Effector CD8-positive, alpha-beta T cell (primary cell): ENCODE measurements at places on chromosomes 3 and 15.

- DNase-seq, result no peak
These were observed 40.1 kb upstream of the PSMD6 start for GRCh38 chr3:64063207-64063982.

DNA sequence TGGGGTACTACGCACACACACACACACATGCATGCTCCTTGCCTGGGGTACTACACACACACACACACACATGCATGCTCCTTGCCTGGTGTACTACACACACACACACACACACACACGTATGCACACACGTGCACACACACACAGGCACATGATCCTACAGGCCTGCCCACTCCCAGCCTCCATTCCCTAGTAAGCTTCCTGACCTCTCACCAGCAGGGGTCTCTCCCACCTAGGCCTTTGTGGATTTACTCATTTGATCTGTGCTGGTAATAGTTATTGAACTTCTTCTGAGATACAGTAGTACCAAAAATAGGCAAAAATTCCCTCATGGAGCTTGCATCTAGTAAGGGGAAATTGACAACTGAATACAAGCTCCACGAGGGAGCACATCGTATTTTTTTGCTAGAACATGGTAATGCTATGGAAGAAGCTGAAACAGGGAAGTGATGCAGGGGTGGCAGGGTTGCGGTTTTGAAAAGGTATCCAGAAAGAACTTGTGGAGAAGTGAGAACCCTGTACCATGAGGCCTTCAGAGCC lies 19.1 kb downstream of the TTC21A start:
- DNase-seq, result peak; percentile 27

DNA sequence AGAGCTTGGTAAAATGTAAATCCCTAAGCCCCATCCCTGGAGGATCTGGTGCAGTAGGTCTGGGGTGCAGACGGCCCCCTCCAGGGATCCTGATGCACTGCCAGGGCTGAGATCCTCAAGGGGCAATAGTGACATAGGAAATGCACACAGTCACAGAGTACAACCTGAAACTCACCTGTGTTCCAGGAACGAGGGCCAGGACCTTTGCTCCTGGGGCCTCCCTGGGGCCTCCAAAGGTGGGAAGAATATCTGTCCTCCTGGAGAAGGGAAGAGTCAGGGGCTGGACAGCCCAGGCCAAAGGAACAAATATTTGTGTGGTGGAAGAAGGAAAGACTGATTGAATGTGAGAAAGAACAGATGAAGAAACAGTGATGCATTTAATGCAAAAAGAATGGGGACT lies 9.5 kb downstream of the SSUH2 start:
- DNase-seq, result no peak

- no peak for DNase-seq
These were observed 10.4 kb downstream of the FAH start for GRCh38 chr15:80163217-80163616.

DNA sequence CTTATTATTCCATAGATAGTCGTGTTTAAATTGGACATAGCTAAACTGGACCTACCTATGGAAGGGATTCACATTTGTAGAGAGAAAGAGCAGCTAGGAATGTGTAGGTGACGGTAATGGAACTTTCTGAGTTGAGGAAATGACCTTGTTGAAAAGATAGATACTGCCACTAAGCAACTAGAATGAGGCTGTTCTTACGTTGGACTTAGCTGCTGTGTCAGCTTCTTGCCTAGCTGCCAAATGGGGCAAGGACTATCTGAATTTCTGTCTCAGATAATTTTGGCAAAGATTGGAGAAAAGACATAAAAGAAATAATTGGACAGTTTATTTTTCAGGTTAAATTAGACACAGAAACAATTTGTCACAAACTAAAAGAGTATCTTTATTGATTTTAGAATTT lies 68.8 kb downstream of the MEF2A start:
- DNase-seq, result no peak

DNA sequence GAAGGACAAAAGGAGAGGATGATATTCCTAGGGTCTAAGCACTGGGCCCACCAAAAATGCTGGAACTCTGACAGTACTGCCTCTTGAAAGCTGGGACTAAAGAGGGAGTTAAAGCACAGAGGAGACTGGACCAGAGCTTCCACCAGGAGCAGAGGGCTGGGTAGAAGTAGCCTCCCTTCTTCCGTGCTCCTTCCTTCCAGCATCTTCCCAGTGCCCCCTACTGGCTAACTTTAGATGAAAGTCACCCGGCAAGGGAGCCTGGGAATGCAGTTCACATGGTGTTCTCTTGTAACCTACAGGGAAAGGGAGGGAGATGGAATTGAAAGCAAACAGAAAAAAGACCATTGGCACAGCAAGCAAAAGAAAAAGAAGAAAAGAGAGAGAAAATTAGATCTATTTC lies 106.1 kb upstream of the COL8A1 start:
- DNase-seq, result no peak

DNA sequence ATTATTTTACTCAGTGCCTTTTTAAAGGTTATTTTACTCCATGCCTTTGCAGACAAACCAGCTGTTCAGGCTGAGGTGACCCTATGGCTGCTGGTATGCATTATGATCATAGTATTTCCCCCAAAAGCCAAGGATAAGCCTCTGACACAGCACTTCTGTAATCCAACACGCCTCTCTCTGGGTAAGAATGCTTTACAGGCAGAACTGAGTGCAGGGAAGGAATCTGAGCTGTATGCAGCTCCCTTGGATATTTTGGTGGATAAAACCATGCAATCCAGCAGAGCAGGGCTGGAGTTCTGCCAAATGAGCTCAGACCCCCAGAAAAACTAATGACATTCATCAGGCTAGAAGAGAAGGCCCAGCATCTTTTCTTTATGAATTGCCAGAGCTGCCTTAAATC lies 11.7 kb upstream of the MAP1A start:
- no peak for DNase-seq

DNA sequence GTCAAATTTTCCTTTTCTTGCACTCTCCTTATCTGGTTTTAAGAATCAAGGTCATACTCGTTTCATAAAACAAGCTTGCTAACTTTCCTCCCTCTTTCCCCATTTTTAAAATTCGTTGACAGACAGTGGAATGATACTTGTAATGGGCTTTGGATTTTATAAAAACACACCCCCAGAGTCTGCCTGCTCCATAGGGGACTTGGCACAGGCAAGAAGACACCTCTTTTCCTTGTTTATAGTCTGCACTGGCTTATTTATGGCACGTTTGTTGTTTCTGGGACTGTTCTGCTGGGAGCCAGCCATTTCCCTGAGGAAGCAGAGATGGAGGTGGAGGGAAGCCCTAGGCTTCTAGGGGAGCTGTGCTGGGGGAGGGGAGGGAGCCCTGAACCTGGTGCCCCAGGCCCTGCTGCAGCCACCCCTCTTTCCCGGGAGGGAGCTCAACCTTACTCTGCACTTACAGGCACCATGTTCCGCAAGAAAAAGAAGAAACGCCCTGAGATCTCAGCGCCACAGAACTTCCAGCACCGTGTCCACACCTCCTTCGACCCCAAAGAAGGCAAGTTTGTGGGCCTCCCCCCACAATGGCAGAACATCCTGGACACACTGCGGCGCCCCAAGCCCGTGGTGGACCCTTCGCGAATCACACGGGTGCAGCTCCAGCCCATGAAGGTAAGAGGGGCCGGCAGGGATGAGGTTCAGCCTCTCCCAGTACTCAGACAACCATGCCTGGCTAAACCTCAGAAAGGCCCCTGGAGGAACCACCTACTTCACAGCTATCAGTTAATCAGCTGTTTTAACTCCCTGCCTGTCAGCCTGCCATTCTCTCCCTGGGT lies 18.3 kb downstream of the ANKRD63 start:
- DNase-seq, result no peak

- no peak for DNase-seq
These were observed 80.0 kb upstream of the BNC1 start for GRCh38 chr15:83364501-83364900.

- no peak for DNase-seq
These were observed 18.4 kb downstream of the FNDC3B start for GRCh38 chr3:172057624-172058327.

GRCh38 chr3:134822090-134822489 lies 27.0 kb downstream of the EPHB1 start:
- no peak for DNase-seq

DNA sequence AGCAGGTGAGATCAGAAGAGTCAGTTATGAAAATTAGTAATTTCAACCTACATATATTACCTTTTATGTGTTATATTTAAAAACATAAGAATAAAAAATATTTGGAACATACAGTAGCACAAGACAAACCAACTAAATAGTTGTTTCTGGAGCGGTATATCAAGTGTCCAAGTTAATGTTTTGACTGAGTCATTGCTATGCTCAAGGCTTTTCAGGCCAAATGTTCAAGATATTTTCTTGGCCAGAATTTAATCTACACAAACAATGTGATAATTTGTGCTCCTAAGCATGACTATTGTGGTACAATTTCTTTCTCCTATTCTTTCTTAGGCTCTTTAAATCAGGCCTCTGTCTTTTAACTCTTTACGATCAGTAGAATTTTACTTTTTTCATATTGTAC lies 412.4 kb downstream of the RAP2B start:
- DNase-seq, result no peak

DNA sequence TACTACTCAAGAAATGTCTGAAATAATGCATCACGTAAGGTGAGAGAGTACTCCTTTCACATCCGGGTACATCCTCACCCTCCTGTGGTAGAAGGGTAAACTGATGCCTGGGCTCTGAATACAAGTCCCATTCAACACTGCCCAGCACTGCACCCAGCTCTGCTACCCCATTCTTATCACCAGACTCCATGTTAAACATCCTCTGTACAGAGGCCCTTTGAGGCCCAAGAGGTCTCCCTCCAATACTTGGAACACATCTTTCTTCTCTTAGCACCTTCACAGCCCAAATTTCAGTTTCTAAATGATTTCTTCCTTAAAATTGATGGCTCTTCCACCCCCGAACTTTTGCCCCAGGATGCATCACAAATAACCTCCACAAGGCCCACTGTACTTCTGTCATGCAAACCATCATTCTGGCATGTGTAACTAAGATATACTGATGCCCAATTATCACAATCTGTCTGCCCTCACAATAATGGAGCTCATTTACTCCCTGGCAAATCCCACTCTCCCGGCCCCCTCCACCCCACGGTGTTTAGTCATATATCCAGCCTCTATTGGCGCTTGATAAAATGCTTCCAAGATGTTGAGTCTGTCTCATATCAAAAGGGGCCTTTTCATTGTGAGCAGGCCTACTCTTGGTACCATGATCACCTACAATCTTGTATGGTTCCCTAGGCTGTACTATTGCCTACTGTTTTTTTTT lies 12.6 kb upstream of the GPX1 start:
- no peak for DNase-seq
